ENCODE measurements at places on chromosomes 11 and 22.
A peak's percentile ranks its signal among the peaks of the same experiment; 100 is the strongest.

- no peak for DNase-seq
These were observed 16.2 kb upstream of the SESN3 start for GRCh38 chr11:95247127-95247684.

GRCh38 chr11:64268893-64269539, 15.4 kb downstream of the BAD start:
- no peak for DNase-seq

- no peak for DNase-seq
These were observed 164.1 kb downstream of the ARHGAP42 start for GRCh38 chr11:100851147-100851546.

GRCh38 chr11:125211191-125211947, 46.8 kb downstream of the PKNOX2 start:
- DNase-seq = no peak

GRCh38 chr11:29022676-29023075, 914.5 kb downstream of the METTL15 start:
- no peak for DNase-seq

GRCh38 chr11:45267652-45268299, 18.4 kb downstream of the SYT13 start:
- DNase-seq = no peak

GRCh38 chr22:20503816-20504215, 3.6 kb upstream of the MED15 start:
- DNase-seq = no peak

DNA sequence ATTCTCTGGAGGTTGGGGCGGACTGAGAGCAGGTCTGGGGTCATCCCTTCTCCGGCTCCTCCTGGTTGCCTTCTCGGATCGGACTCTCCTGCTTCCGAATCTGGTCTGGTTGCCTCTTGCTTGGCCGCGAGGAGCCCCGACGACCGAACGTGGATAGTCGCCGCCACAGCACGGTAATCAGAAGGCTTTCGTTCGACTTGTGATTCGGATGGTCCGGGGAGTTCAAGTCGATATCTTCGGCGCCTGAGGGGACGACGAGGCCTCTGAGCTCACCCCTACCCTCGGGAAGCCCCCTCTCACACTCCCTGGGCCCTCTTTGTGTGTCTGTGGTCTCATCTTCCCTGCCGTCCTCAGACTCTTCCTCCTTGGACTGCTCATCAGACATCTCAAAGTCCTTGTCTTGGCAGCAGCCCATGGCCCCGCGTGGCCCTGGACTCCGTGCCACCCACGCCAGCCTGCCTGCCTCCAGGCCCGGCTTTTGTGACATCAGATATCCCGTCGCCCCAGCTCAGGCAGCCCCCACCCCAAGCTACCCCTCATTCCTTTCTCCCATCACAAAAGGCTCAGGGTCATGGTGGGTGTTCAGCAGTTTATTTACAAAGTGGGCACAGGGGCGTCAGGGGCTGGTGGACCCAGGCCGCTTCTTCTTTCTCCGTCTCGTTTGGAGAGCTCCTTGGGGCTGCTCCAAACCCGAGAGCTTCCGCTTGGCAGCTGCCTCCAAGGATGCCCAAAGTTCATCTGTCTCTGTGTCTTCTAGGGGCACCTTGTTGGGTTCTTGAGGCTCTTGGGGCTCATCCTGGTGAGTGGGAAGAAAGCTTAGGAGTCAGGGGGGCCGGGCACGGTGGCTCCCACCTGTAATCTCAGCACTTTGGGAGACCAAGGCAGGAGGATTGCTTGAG, at the start of gene TEX54:
TEX54 (minus strand) TSS at position 506 of the 899 bp plus-strand sequence.
- DNase-seq = no peak

GRCh38 chr11:69443138-69443967, 38.1 kb upstream of the LINC01488 start:
- peak; percentile 51 for DNase-seq

DNA sequence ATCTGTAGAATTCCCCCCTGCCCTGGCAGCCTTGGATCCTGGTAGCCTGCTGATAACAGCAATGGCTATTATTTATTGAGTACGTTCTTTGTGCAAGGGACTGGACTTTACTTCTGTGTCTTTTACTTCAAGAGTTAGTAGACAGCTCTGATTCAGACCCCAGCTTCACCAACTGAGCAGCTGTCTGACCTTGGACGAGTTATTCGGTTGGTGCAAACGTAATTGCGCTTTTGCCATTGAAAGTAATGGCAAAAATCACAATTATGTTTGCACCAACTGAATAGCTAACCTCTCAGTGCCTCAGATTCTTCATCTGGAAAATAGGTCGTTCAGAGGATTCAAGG, 108.9 kb downstream of the TIMP3 start:
- no peak for DNase-seq

DNA sequence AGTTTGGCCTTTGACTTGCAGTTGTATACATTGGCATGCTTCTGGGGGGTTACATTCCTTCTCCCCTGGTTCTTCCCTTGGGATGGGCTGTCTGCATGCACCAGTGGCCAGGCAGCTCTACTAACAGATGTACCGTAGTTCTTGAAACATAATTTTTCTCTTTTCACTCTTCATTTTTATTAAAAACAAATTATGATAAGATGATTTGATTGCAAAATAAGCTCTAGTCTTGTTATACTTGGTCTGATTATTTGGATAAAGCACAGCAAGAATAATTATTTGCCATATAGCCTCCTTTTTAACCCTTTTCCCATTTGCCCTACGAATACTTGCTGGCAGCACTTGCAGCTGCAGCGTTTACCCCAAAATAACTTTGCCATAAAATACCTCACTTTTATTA, 12.7 kb downstream of the OR56A5 start:
- no peak for DNase-seq

DNA sequence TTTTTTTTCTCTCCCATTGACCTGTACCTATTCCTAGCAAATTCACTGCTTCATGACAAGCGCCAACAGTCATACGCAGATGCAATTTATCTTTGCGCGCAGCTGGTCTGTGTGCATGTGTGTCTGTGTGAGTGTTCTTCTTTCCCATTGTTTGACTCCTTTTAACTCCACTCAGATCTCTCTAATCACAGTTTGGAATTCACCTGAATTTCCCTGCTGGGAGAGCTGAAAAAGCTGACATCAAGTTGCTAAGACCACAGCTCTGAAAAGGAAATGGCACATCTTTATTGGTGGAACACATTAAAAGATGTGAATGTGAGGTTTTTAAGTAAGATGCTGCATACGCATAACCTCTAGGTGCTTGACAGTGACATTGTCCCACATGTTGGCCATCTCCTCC, 187.4 kb upstream of the MTMR2 start:
- no peak for DNase-seq

All from stimulated activated CD8-positive, alpha-beta memory T cell treated with anti-CD3 and anti-CD28 coated beads, Interleukin-4, amount 100 ng/mL, for 4 hours (primary cell).